Type B pancreatic cell (in vitro differentiated cells): ENCODE measurements at places on chromosomes 11 and 22.

DNA sequence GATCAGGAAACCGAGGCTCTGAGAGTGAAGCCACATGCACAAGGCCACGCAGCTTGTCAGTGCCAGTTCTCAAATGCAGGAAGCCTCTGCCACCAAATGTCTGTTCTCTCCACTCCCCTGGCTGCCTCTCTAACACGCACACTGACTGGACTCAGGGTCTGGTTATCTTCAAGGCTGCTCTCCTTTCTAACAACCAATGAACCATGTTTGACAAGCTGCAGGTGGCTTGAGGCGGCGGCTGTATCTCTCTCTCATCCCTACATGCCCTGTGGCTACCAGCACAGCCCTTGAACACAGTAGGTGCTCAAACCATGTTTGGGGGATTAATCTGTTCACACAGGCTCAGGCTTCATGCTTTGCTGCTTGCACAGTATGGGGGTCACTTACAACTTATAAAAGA is 23.7 kb downstream of the MFNG start:
- no peak for DNase-seq

GRCh38 chr22:48125416-48125815 is 1363.0 kb downstream of the TBC1D22A start:
- no peak for DNase-seq

- no peak for DNase-seq
These were observed 84.4 kb downstream of the PRR5L start for GRCh38 chr11:36380296-36381014.

DNA sequence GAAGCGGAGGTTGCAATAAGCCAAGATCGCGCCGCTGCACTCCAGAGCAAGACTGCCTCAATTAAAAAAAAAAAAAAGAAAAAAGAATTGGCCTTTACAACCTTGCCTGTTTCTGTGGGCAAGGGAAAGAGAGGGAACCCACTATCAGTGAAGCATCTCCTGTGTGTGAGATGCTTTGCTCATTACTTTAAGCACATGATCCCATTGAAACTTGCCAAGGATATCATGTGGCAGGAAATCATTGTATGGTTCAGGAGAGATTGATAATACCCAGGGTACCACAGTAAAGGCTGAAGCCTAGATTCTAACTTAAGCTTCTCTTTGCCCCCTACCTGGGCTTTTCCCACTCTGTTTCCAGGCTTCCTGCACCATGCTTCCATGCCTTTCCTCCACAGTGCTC is 3.6 kb downstream of the LDLRAD3 start:
- no peak for DNase-seq

DNA sequence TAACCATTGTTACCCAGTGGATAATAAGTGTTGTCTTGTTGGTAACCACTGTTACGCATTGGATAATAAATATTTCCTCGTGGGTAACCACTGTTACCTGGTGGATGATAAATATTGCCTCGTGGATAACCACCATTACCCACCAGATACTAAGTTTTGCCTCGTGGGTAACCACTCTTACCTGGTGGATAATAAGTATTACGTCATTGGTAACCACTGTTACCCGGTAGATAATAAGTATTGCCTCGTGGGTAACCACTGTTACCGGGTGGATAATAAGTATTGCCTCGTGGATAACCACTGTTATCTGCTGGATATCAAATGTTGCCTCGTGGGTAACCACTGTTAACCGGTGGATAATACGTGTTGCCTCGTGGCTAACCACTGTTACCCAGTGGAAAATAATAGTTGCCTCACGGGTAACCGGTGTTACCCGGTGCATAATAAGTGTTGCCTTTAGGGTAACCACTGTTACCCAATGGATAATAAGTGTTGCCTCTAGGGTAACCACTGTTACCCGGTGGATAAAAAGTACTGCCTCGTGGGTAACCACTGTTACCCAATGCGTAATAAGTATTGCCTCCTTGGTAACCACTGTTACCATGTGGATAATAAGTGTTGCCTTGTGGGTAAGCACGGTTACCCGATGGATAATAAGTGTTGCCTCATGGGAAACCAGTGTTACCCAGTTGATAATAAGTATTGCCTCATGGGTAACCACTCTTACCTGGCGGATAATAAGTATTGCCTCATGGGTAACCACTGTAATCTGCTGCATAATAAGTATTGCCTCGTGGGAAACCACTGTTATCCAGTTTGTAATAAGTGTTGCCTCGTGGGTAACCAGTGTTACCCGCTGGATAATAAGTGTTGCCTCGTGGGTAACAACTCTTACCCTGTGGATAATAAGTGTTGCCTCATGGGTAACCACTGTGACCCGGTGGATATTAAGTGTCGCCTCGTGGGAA is 21.9 kb upstream of the NXPE4 start:
- no peak for DNase-seq

DNA sequence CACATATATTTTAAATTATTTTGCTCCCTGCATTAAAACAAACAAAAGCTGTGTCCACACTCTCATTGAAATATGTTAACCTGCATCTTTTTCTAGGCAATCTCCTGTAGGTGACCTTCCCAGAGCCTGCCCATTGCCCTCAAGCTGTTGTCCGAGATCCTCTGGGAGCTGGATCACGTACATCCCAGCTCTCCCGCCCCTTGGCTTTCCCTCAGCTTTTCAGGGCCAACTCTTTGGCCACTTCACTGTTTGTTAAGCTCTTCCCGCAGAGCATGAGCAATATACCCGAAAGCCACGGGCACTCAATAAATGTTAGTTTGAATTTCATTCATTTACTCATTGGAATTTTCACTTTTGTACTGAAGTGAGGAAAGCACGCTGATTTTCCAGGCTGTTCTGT is 32.2 kb downstream of the ELMOD1 start:
- no peak for DNase-seq

DNA sequence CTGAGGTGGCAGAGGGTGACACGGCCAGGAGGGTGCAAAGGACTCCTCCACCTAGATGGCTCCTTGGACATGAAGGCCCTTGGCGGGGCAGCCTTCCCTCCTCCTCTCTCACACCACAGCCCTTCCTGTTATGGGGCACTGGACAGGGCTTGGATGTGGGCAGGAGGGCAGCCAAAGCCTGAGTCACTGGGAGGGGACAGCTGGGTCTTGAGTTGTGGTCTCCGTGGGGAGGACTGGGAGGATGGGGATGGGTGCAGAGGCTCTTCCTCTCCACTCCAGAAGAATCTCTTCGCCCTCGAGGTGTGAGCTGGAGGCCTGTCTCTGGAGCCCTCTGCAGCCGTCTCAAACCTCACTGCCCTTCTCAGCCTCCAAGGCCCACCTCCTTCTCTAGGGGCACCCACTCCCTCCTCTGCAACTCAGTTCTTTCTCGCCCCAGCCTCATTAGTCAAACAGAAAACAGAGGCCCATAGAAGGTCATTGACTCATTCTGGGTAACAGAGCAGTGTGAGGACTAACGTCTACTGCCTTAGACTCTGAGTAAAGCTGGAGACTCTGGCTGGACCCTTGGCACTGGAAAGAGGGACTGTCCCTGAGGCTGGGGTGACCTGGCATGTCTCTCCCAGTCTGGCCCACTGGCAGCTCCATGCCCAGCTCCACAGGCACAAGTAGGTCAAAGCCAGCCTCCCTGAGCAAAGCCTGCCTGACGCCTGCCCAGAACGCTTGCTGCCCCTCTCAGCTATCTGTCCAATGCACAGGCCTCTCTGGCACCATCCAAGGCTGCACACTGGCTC is 47.5 kb upstream of the CDON start:
- DNase-seq, result no peak

DNA sequence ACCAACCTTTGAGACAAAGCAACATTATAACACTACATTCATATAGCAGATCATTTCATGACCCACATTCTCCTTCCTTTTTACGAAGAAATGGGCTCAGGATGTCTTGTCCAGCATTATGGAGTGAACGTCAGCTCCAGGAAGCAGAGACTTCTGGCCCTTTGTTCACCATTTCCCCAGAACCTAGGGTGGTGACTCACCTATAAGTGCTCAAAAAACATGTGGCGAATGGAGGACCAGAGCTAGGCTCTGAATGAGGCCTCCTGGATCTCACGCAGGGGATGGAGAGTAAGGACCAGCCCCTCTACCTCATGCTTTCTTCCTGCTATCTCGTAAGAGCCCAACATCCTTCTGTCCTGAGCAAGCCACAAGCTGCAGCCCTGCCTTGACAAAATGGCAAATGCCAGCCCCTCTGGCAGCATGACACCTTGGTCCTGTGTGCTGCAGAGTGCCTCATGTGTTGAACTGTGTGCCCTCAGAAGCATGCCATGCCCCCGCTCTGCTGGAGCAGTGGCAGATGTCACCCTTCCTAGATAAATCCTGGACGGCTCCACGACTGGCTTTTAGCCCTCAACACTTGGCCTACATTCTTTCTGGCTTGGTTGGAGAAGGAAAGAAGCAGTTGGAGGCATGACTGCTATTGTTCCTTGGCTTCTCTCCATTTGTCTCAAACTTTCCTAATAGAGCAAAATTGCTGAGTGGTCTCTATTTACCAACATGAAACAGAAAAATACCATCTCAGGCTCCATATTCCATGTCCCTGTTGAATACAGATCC is 6.5 kb upstream of the ST3GAL4 start:
- DNase-seq, result no peak

- no peak for DNase-seq
These were observed 31.3 kb upstream of the CD82 start for GRCh38 chr11:44533921-44534711.

DNA sequence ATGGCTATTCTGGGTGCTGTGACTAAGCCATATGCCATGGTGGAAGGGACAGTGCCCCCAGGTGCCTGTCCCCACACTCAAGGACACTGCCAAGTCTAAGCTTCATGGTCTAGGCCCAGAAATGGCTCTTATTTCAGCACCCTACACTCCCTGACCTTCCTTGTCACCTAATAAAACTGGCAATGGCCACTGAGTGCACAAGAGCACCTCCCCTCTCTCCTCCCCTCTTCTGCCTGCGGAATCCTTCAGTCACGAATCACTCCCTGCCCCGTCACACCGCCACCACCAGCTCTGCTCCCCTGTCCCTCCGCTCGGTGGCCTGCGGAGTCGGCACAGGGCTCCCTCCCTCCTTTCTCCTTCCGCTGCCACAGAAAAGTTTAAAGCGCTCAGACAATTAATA is 19.0 kb upstream of the LMO1 start:
- peak; percentile 54 for DNase-seq

DNA sequence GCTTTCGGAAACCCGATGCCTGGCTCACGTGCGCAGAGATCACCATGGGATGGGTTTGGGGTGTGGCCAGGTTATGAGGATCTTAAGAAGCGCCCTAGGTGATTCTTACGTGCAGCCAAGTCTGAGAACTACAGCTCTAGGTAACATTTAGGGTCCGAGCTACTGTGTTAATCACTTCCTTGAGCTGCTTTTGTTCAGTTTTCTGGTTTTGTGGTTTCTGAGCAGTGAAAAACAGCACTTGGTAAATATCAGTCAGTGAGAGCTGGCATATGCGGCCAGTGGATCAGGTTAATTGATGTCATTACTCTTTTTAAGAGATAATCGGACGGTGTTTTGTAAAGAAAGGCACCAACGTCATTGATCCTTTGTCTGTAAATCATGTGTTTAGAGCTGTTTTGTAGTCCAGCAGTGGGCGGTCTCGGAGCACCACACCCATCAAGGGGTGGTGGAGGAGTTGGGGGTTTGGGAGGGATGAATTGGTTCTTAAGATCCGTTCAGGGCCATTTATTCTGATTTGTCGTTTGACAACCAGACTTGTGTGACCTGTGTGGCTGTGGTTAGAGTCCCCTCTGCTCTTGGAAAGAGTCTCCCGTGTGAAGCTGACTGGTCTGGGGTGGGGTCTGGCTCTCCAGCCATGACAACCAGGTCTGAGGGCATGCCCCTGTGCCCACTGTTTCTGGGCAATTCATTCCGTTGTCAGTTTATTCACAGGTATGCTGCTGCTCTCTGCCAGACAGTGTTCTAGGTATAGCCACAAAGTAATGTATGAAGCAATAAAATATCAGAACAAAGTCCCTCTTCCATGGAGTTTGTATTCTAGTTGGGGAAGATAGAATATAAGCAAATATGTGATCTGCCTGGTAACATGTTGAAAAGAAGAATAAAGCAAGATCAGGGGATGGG is 61.9 kb upstream of the SORL1-AS1 start:
- no peak for DNase-seq

DNA sequence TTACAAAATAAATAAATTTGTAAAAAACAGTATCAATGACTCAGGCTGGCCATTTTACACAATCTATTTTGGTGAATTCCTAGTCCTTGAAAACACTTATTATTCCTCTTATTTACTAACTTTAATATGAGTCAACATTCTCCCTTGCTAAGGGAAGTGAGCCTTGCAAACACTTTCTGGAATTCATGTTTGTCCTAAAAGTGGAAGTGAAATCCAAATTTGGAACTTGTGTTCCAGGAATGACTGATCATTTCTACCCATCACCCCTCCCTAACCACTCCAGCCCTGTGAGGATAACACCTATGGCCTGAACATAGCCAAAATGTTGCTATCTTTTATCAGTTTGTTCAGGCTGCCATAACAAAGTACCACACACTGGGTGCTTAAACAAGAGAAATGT is 83.1 kb downstream of the OR5AK2 start:
- no peak for DNase-seq

DNA sequence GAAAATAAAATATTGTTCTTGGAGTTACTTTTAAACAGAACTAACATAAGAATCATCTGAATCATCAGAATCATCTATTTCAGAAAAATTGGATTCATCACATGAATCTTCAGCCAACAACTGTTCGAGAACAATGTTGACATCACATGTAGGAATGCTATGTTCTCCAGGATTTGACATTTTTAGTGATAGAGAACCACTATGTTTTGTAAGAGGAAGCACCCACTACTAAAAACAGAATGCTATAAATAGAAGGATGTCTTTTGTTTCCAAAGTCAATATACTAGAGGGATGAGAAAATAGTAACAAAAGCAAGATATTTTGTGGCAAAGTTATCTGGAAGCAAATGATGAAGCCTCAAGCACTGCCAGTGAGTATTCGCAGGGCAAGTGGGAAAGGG is 263.4 kb upstream of the DDI1 start:
- DNase-seq, result no peak

DNA sequence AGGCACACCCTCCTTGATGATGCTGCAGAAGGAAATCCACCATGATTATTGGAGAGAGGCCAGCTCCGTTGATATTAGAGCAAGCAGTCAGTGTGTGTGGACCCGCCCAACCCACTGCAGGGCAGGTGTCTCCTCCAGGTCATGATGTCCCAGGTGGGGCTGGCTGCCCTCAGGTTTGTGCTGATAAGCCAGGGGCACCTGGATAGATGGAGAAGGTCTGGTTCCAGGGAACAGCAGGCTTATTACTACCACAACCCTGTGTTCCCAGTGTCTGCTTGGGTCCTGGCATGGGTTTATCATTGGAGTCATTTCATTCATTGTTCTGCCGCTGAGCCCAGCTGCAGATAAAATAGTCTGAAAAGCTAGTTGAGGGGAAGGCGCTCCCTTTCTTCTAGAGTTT is 181.1 kb upstream of the NECTIN1 start:
- DNase-seq, result no peak

GRCh38 chr11:6357222-6357621 is 33.1 kb upstream of the SMPD1 start:
- no peak for DNase-seq

- DNase-seq, result no peak
These were observed 688.6 kb downstream of the JRKL start for GRCh38 chr11:97078443-97078842.

DNA sequence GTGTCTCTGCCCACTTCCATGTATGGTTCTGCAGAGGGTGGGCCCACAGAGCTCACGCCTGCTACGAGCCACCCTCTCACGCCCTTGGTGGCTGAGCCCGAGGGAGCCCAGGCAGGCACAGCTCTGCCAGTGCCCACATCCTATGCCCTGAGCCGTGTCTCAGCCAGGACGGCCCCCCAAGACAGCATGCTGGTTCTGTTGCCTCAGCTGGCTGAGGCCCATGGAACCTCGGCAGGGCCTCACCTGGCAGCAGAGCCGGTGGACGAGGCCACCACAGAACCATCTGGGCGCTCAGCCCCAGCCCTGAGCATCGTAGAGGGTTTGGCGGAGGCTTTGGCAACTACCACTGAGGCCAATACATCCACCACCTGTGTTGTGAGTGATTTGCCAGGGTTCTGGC is 64.0 kb downstream of the OTOG start:
- peak; percentile 52 for DNase-seq
